Stimulated activated CD8-positive, alpha-beta memory T cell treated with anti-CD3 and anti-CD28 coated beads, Interleukin-7, amount 100 ng/mL, for 1 hour (primary cell): ENCODE measurements at places on chromosomes 12 and 14.

- no peak for DNase-seq
Observed at GRCh38 chr12:129961091-129961490, 57.3 kb upstream of the TMEM132D start.

DNA sequence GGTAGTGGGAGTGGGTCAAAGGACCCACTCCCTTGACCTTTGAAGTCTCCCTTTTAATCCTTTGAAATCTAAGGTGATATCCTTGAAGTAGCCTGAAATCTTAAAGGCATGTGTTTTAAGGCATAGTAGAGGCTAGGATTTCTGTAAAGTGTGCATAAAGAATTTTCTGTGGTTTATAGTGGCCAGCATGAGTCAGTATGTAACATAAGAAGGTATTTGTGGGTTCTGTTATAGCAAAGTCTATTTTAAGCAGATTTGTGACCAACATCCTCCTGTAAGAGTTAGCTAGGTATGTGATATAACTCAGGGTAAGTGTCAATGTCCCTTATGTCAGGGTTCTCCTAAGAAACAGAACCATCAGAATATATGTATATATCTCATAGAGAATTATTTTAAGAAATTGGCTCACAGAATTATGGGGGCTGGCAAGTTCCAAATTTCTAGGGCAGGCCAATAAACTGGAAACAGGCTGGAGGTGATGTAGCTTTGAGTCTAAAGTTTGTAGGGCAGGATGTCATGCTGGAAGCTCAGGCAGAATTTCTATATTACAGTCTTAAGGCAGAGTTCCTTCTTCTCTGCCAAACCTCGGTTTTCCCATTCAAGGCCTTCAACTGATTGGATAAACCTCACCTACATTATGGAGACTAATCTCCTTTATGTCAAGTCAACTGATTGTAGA is 18.7 kb upstream of the EPYC start:
- DNase-seq, result no peak

- no peak for DNase-seq
Observed at GRCh38 chr12:12835378-12836146, 22.4 kb downstream of the DDX47 start.

DNA sequence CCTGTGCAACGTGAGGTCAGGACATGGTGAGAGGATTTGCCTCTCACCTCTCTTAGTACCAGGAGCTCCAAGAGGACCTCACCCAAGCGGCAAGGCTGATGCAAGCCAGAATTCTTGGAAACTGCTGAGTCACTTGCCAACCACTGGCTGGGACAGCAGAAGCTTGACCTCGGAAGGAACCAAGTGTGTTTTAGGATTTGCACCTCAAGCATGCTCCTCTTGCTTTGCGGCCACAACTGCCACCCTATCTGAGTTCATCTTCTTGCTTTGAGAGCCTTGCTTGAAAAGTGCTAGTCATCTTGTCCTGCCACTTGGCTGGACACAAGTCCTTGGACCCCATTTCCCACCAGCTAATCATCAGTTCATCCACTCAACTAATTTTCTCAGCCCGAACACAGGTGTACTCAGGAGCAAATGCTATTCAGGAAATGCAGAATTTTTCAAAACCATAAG is 195.8 kb downstream of the SLC25A21 start:
- no peak for DNase-seq
